HepG2 (cell line): ENCODE measurements at places on chromosomes 6 and 20. TPM values are rescaled to one million over a fixed set of nuclear protein-coding genes. Genes with fewer than 3 reads are reported as not detected.

DNA sequence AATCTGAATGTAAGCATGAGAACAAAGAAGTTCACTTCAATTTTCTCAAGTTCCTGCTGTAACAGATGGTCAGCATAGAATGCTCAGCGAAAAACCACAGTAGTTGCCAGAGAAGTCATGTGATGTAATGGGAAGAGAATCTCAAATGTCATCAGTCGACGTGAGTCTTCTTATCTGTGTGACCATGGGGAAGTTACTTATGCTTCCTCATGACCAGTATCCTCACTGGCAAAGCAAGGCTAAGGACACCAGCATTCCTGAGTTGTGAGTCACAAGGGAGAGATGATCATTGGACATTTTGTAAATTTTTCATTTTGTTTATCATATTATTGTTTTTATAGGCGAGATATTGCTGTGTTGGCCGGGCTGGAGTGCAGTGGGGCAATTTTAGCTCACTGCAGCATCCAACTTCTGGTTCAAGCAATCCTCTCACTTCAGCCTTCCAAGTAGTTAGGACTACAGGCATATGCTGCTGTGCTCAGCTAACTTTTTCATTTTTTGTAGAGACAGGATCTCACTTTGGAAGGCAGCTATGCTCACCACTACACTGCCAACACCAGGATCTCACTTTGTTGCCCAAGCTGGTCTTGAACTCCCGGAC, 21.9 kb downstream of the SGK1 start:
- DNase-seq = peak; percentile 54

DNA sequence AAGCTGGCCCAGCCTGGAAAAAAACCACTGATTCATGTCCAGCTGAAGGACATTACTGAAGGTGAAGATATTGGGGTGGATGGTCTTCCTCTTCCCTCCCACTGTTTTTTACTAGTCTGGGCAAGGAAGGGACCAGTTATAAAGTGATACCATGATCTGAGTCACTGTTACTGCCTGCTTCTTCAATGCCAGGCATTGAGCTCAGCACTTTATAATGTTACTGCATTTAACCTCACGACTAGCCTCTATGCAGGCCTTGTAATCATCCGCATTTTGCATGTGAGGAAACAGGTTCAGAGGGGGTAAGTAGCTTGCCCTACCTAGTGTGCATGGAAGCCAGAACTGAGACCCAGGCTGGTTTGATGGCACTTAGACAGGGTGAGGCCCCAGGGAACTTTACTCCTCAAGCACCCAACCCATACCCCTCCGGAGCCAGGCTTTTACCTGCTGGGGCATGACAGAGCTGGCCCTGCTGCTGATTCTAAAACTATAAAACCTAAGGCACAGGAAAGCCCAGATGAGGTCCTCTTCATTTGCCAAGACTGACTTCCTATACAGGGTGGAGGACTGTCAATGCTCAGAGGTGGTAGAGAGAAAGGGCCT, 11.0 kb upstream of the KCNK5 start:
- no peak for DNase-seq

GRCh38 chr6:105398859-105399258, 4.0 kb downstream of the PREP start:
- DNase-seq = no peak

- DNase-seq = no peak
These were observed 290.8 kb upstream of the RNF24 start for GRCh38 chr20:4306206-4306605.

- DNase-seq = no peak
These were observed 41.7 kb upstream of the REV3L start for GRCh38 chr6:111524735-111525134.

GRCh38 chr6:83546636-83547035, 34.3 kb downstream of the PRSS35 start:
- DNase-seq = no peak

GRCh38 chr6:38549795-38550194, 89.9 kb downstream of the BTBD9 start:
- DNase-seq = no peak

- no peak for DNase-seq
These were observed 435 bp downstream of the ZSWIM3 start for GRCh38 chr20:45857882-45858216.

CRISP3 gene
- total RNA-seq = not detected in 2 replicates

SLC17A9 gene
- 33.6 and 110 TPM in 2 replicates for total RNA-seq

VGLL2 gene
- not detected in 2 replicates for total RNA-seq

IL17F gene
- not detected in 2 replicates for total RNA-seq
